ENCODE measurements at places on chromosomes 7 and 10.

DNA sequence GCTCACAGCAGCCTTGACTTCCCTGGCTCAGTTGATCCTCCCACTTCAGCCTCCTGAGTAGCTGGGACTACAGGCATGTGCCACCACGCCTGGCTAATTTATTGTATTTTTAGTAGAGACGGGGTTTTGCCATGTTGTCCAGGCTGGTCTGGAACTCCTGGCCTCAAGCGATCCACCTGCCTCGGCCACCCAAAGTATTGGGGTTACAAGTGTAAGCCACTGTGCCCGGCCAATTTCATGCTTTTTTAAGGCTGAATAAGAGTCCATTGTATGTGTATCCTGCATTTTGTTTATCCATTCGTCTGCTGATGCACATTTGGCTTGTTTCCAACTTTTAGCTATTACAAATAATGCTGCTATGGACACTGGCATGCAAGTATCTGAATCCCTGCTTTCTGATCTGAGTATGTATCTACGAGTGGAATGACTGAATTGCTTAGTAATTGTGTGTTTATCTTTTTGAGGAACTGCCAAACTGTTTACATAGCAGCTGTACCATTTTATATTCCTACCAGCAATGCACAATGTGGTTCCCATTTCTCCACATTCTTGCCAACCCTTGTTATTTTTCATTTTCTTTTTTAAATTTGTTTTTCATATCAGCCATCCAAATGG is 37.3 kb upstream of the TPST1 start:
- no peak for DNase-seq

DNA sequence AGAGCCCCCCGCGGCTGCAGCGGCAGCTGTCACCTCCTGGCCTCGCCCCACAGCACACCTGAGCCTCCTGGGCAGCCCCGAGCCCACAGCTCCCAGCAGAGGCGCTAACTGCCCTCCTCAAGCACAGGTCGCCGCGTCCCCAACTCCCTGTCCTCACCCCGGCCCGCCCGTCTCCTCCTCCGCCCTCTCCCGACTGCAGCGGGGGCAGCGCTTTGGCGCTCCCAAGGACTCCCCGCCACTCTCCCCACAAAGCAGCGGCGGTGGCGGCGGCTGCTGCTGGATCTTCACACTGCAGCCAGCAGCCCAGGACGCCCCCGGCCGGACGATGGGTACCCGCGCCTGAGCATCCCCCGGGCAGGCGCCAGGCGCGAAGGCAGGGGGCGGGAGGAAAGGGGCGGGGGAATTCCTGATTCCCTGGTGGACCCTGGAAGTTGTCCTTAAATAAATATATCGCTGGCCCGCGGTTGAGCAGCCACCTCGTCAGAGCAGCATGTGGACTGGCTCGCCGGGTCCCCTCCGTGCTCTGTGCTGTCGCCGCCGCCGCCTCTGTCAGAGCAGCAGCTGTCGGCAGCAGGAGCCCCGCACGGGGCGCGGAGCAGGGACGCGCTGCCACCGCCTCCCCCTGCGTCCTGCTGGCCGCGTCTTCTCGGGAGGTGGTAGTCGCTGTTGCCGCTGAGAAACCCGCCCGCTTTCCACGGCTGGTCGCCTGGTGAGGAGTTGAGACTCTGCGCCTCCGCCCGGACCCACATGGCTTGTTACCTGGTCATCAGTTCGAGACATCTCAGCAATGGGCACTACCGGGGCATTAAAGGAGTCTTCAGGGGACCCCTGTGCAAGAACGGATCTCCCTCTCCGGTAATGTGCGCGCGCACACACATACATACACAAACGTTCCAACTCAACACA is at the start of gene ZNF804B:
ZNF804B (plus strand) TSS at position 471 of the 906 bp plus-strand sequence; CDS start at position 748, 277 bp downstream.
- peak; percentile 91 for DNase-seq

GRCh38 chr10:131636841-131637724 is 263.7 kb upstream of the PPP2R2D start:
- peak; percentile 63 for DNase-seq

GRCh38 chr7:64795176-64795575 is 948 bp downstream of the ZNF138 start:
- DNase-seq = no peak

- DNase-seq = no peak
These were observed 102.4 kb downstream of the LRRC4 start for GRCh38 chr7:127928852-127929251.

DNA sequence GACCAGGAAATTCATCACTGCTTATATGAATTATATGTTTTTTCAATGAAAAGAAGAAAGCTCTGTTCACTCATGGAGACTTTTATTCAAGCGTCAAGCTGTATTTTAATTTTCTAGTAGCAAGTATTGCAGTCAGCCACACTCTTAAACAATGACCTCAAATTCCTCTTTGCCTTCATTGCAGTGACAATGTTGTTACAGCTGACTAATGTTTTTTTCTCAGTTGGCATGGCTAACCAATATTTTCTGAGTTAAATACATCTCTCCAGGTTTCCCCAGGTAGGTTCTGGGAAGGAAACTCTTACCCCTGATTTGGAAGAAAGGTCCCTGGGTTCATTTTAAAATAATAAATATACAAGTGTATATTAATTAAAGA is 241.5 kb downstream of the WDR11 start:
- no peak for DNase-seq

GRCh38 chr10:3094609-3095036 is 27.3 kb downstream of the PFKP start:
- no peak for DNase-seq

- no peak for DNase-seq
These were observed 6.2 kb upstream of the PIK3CG start for GRCh38 chr7:106858618-106859532.

GRCh38 chr10:14742815-14743214 is 31.9 kb downstream of the FAM107B start:
- no peak for DNase-seq

- no peak for DNase-seq
These were observed 166.2 kb downstream of the PKD1L1 start for GRCh38 chr7:47782022-47782421.

- DNase-seq = no peak
These were observed 22.5 kb downstream of the CCDC186 start for GRCh38 chr10:114151486-114151885.

GRCh38 chr10:74207691-74208480 is 56.9 kb downstream of the ADK start:
- DNase-seq = no peak

DNA sequence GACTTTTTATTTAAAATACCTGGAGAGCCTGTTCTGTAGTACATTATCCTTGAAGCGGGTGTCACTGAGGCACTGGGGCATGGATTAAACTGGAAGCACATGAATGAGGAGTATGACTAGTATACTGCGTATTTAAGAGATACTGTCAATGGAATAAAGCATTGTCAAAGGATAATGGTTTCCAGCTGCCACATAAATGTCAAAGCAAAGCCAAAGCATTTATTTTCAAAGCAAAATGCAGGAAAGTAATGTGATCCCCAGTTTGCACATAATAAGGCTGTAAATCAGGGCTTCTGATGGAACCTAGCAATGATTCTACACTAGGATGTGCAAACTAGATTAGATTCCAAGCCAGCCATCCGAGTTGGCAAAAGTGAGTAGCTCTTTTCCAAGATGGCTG is 240.1 kb downstream of the POU6F2 start:
- no peak for DNase-seq

- DNase-seq = no peak
These were observed 11.0 kb downstream of the CYREN start for GRCh38 chr7:135159359-135160085.

DNA sequence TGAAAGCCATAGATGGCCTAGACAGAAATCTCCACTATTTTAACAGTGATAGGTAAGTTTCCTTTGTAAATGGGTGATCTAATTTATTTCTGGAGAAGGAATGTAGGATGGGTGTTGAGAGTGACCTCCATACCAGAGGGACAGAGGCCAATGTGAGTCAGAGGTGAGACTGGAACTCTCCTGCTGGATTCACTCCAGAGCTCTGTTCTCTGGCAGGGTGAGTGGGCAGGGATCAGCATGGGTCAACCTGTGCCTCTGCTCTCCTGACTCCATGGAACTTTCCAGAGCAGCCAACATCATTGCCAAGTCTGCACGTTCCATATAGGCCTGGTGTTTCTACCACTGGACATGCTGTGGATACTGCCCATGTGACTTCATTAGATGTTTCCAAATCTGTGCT is 11.4 kb downstream of the AKR1C3 start:
- no peak for DNase-seq

All from chondrocyte (in vitro differentiated cells).